ENCODE measurements at places on chromosomes 3 and 15. TPM values are rescaled to one million over a fixed set of nuclear protein-coding genes. Genes with fewer than 3 reads are reported as not detected.

ARPIN gene
- 13.0 TPM for total RNA-seq

CCDC54 gene
- not detected for total RNA-seq

TRIM42 gene
- not detected for total RNA-seq

DNA sequence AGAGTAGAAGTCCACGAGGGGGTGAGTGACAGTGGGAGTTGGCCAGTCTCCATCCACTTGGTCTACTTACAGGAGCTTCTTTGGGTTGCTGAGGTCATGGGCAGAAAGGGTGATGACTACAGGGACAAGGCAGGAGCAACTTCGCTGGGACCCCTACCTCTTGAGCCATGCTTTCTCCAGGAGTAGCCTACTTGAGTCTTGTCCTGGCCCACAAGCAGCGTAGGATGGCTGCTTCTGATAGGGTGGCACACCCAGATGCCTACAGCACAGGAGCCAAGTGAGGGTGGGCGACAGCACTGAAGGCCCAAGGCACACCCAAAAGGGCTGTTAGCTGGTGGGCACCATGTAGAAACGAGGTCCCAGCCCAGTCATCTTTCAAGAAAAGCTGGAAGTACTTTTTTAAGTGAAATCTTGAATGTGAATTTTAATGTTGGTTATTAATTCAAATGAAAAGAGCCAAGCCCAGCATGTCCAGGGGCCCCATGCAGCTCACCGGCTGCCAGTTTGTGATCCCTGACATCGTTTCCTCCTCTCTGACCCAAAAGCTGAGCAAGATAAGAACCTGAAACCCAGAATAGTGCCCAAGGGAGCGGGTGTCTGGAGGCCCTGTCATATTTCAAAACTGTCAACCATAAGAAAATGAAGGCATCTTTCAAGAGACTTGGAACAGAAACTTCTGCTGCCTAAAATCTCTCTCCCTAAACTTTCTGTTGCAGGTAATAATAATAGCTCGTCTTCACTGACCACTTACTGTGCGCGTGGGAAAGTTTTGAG is 2.2 kb upstream of the CPEB1 start:
- no peak for DNase-seq

DNA sequence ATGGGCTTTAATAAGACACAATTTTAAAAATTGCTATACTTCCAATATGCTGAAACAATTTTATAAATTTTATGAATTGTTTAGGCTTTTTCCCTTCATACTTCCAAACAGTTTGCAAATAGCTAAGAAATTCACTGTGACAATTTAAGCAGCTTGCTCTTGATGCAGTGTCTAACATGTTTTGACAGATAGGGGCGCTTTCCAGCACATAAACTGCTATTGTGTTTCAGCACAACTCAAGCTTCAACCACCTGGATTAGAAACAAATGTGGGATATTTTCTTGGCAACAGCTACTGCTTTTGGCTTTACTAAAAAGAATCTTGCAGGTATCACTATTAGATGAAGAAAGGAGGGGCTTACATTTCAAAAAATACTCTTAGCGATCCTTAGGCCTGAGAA is 565.8 kb upstream of the DPPA4 start:
- DNase-seq, result no peak

- DNase-seq, result no peak
Observed at GRCh38 chr15:39213385-39213840, 367.5 kb upstream of the THBS1 start.

- no peak for DNase-seq
Observed at GRCh38 chr3:29202378-29202777, 78.5 kb upstream of the RBMS3 start.

GRCh38 chr3:52800079-52800478 is 5.5 kb downstream of the ITIH3 start:
- DNase-seq, result no peak

DNA sequence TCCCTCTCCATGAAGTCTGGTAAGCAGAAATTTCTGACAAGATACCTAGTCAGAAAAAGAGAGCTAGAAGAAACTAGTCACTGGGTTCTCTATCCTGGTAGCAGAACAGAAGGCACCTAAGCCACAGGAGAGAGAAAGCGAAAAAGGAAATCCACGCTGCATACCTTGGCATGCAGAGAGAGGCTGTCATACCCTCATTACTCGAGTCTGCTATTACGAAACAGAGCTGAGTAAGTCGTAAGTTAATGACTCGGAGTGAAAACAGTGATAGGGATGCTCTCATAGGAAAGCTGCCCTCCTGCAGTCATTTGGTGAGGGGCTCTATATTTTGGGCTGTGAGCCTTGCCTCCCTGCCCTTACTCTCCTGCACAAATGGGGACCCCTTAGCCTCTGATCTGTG is 16.2 kb downstream of the CLRN1 start:
- DNase-seq, result no peak

DNA sequence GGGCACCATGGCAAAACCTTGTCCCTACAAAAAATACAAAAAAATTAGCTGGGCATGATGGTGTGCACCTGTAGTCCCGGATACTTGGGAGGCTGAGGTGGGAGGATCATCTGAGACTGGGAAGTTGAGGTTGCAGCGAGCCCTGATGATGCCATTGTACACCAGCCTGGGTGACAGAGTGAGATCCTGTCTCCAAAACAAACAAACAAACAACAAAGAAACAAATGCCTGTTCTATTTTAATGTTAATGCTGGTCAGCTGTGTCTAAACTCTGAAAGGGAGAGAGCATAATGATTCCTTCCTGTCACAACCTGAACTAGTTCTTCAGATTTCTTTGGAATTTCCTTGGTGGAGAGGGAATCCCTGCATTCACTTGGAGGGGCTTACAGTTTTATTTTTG is 413.0 kb upstream of the TBL1XR1 start:
- DNase-seq, result no peak

DNA sequence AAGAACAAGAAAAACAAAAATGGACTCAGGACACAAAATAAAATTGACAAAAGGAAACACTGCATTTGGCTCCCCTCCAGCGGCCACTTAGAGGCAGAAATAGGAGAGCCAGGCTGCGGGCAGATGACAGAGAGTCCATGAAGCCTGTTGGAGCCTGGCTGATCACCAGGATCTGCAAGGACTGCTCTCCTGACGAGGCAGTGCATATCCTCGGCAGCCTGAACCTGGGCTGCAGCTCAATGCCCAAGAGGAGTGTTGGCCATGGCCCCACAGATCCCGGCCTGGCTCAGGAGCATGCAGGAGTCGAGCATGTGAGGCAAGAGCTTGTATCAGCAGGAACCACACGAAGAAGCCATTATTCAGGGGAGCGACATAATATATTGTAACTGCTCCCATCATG is 199.8 kb downstream of the STT3B start:
- DNase-seq, result no peak

DNA sequence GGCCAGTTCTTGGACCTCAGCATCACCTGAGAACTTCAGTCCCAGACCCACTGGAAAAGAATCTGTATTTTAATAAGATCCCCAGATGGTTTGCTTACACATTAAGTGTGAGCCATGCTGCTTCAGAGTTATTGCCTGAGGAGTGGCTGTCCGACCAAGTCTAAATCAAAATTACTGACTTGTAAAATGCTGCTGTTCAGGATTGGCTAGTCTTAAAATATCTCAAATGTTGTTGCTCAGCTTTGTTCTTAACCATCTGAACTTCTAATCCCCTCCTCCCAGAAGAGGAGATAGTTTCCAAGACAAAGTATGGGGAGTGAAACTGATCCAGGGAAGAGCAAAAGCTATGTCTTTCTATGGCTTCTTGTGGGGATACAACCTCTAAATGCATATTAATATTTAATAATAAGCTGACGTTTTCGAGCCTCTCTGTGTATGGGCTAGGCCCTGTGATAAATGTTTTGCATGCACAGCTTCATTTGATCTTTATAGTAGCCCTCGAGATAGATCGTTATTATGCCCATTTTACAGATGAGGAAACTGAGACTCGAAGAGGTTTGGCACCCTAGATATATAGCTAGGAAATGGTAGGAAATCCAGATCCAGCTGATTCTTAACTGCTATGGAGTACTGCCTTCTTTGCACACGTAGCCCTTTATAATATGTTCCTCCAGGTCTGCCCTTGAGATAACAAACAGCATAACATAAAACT is 52.2 kb downstream of the DNASE1L3 start:
- no peak for DNase-seq

All from pulmonary artery endothelial cell (primary cell).